GM13977 (cell line): ENCODE measurements at places on chromosomes 5 and 9.

DNA sequence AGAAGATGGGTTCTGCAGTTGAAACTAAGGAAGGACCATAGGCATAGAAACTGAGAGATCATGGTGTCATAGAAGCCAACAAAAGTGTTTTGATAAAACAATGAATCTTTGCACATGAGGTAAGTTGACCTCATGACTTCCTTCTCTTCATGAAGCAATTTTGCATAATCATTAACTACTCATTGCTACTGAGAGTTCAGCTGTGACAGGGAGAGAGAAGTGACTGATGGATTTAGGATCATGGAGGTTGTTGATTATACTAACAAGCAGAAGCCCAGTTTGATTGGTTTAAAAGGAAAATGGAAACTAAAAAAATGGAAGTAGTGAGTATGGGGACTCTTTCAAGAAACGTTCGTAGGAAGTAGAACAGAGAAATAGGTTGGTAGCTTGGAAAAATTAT, 51.2 kb downstream of the PARP8 start:
- DNase-seq = no peak

- DNase-seq = no peak
Observed at GRCh38 chr5:113325054-113325453, 109.7 kb downstream of the TSSK1B start.

DNA sequence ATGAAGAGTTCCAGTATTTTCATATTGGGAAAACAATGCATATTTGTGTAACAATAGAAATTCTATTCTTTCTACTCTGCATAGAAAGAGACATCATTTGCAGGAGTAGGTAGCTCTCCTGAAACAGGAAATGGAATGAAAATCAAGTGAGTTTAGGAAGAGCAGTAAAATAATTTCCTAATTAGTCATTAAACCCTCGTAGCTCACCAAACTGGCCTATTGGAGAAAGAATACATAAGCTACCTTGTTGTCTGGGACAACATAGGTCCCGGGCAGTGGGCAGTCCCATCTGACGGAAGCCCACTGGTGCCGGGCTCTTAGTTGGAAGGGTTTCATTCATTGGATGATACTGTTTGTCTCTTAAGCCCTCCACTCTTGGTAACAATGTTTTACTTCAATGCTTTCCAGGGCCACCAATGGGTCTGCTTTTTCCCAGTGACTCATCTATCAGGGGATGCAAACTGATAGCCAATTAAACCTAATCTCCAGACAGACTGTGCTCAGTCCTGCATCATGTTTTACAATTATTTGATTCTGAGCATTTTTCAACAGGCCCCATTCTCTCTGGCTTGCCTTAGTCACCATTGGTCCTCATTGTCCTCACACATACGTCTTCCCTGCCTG, 46.5 kb downstream of the GNA14 start:
- DNase-seq = no peak

GRCh38 chr5:124842725-124843595, 96.5 kb upstream of the ZNF608 start:
- DNase-seq = no peak

- no peak for DNase-seq
Observed at GRCh38 chr5:91074615-91075014, 308.5 kb downstream of the ARRDC3 start.

DNA sequence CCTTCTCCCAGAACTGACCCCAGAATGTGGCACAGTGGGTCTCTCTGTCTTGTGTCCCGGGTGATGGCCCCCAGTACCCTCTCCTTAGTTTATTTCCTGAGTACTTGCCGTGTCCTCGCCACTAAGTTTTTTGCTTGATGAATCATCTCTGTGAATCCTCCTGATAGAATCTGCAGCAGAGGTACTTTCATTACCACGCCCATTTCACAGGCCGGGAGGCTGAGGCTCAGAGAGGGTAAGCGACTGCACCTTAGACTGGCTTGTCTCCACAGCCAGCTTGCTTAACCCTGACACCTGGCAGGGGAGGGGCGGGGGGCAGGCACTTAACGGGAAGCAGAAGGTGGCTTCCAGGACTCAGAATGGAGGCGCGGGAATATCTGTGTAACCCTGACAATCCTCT, 7.9 kb upstream of the IER5L start:
- DNase-seq = no peak

- DNase-seq = no peak
Observed at GRCh38 chr5:36389245-36389644, 87.5 kb upstream of the RANBP3L start.

GRCh38 chr5:142544071-142544753, 141.7 kb downstream of the FGF1 start:
- DNase-seq = no peak

GRCh38 chr5:67623078-67623477, 426.5 kb upstream of the CD180 start:
- DNase-seq = no peak

DNA sequence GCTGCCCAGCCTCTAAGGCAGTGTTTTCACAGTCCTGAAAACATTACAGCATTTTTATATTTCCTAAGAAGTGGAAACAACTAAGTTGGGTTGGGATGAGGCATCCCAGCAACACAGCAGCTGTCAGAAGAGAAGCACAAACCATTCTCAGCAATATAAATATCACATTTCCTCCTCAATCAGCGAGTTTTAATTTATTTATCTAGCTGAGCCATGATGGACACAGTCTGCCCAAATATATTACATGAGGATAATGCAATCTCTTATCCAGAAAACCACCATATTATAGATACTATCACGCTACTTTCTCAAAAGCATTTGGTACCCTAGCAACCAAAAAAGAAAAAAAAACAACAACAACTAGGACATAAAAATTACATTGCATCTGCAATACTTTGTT, 158.5 kb downstream of the FSTL4 start:
- no peak for DNase-seq

DNA sequence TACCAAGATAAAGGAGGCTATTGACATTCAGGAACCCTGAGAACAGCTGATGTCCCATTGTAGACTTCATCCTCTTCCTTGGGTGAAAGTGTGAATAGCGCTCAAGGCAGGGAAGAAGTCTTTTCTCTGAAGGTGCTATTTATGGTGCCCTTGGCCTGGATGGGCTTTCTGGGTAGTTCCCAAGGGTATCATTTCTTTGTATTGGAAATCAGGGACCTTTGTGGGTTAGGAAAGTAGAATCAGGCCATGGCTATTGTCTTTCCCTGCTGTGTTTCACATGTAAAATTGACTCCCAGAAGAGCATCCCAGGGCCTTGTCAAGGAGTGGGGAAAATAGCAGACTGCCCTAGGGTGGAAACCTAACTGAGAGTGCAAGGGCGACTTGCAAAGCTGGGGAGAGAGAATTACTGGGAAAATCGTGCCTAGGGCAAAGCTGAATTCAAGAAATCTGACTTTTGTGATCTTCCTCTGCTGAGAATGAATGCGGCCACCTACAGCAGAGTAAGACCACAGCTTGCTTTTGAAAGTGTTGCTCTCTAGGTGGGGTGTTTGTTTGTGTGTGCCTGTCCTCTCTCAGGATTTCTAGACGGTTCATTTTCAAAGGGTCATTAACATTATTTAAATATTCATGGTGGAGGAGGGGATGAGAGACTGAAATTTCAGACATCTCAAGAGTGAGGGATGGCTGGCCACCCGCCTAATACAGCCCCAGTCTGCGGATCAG, 160.6 kb downstream of the C9orf152 start:
- DNase-seq = no peak

DNA sequence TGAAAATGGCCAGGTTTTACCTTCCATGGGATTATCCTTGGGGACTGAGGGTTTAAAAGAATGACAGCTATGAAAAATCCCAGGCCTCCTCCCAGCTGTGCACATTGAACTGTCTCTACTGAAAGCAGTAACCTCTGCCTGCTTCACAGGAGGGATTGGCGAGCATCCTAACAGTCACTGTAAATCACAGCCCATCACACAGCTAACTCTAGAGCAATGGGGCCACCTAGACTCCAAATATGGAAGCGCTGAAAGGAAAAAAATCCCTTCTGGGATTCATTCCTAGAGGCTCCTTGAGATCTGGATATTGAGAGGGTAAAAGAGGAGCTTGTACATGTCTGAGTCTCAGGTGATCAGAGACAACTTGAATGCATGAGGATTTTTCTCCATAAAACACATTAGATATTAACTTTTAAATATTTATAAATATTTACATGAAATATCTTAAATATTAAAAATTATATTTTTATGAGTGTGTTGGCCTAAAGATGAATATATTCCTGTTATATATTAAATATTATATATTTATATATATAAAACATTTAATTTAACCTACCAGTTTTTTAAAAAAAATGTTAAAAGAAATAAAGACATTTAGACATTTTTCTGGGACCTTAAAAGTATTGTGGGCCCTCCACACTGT, 133.8 kb upstream of the SLC24A2 start:
- no peak for DNase-seq

DNA sequence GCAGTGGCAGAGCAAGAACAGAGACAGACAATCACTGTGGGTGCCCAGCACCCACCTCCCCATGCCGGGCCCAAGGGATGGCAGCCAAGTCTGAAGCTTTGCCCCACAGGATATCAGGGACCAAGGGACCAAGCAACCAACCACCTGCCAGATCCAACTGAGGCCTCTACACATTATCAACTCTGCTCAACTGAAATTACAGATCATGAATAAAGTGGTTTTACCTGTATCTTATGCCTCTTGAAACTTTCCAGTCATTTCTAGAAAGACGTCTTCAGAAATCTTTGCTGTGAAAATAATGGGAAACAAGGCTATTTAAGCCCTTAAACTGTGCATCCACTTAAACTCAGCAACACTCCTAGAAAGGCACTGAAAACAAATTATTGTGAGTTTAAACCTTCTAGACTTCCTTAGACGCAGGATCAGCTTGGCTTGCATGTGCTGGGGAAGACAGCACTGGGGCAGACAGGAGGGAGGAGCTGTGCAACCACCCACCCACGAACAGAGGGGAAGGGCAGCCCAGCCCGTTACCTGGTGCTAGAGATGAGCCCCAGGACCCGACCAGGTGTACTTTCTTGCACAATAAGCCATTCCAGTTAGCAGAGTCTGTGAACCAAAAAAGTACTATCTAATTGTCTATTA, 80.0 kb downstream of the SEMA4D start:
- no peak for DNase-seq

DNA sequence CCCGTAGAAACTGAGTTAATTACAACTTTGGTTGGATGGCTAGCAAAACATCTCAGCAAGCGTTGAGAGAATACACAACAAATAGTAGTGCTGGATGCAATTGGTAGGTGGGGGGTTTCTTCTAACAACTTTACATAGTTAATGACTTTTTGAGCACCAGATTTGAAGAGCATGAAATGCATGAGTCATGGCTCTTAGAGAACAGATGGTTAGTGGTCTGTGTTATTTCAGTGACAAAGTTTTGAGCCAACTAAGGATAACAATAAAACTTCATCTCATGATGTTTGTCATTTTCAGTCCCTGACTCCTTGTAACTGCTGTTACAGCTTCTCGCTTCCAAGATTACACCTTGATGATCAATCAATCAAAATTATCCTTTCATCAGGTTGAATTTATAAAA, 399.0 kb upstream of the BRINP1 start:
- no peak for DNase-seq

DNA sequence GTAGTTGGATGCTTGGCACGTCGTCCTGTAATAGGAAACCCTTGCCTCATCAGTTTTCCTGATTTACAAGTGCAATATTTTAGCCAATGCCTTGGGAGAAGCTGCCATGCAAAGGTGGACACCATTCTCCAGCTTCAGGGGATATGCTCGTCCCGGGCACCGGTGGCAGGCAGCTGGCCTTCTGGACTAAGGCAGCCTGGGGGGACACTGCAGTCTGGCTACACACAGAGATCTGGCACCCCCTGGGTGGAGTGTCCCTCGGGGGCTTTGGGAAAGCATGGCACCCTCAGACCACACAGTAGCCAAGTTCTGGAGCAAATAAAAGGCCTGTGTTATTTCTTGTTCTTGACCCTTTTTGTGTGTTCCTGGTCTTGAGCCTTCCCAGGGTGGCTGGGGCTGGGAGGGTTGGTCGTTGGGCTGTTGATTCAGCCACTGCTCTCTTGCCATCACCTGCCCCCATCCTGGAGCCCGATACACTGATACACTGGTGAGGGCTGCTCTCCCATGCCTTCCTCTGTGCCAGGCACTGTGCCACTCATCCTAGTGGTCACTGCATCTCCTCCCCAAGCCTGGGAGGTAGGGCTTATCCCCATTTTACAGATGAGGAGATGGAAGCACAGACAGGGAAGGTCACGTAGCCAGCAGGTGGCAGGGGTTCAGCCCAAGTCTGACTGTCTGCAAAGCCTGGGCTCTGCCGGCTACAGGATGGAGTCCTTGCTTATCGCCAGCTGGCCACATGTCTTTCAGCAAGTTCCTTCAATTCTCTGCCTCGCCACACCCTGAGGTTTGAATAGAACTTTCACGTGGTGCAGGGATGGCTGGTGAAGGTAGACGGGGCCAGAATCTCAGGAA, 134.1 kb downstream of the RGS3 start:
- no peak for DNase-seq

DNA sequence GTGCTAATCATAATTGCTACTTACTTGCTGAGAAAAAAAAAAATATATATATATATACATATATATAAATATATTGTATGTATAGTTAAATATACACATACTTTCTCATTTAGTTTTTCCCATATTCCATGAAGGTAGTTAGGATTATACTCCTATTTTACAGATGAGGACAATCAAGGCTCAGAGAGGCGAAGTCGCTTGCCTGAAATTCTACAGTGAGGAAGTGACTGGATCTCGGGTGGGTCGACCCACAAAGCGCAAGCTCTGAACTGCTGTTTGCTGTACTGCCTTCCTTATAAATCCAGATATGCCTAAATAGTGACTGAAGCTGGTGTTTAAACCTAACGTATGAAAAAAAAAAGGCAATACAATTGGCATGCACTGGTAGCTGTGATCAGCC, 148.3 kb upstream of the TBC1D2 start:
- DNase-seq = no peak

GRCh38 chr9:96874947-96875460, 20.7 kb upstream of the ZNF782 start:
- DNase-seq = peak; percentile 81

- DNase-seq = no peak
Observed at GRCh38 chr9:37952731-37953130, 48.8 kb upstream of the SLC25A51 start.

GRCh38 chr5:33563530-33563929, 122.8 kb downstream of the TARS1 start:
- DNase-seq = no peak

GRCh38 chr5:100517301-100517974, 17.7 kb upstream of the FAM174A start:
- no peak for DNase-seq

GRCh38 chr5:37771731-37772130, 68.1 kb downstream of the GDNF start:
- no peak for DNase-seq
